Karpas-422 (cell line): ENCODE measurements at places on chromosomes 7 and 10. TPM values are rescaled to one million over a fixed set of nuclear protein-coding genes. Genes with fewer than 3 reads are reported as not detected.

DNA sequence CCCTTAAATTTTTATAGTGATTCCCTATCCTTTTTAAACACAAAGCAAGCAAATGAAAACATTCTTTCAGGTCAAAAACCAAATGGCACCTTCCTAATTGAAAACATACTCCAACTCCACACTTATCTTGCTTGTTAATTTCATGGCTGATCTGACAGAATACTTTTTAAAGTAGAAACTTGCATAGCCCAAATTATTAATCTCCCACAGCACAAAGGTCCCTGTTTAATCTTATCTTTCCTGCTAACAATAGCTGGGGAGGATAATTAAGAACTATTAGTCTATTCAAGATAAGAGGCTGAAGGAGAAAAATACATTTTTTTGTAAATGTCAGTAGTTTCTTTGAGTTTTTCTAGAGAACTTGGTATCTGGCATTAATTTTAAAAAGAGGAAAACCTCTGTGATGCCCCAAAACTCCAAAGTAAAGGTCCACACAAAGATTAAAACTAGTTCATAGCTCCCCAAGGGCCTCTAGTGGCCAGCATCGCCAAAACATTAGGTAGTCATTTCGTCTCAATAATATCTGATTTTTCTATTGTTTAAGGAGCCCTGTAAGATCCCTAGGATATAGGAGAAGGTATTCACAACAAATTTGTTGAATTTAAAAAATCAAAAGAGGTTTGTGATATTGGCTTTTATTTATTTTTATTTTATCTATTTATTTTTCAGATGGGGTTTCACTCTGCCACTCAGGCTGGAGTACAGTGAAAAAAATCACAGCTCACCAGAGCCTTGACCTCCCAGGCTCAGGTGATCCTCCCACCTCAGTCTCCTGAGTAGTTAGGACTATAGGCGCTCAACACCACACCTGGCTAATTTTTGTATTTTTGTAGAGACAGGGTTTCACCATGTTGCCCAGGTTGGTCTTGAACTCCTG lies 14.7 kb downstream of the CDNF start:
- peak; percentile 79 for DNase-seq
- H3K4me1 ChIP-seq = peaks cover 4% of the 10 kb centered on the region; the same call in 1 of the 2 replicates
- no peak overlapping the region for H3K27ac ChIP-seq
- no peaks in the 10 kb centered on the region for H3K36me3 ChIP-seq

GRCh38 chr10:80410578-80411145 lies 2.3 kb downstream of the PRXL2A start:
- H3K27ac ChIP-seq = no peak overlapping the region
- peaks cover 8% of the 10 kb centered on the region for H3K4me1 ChIP-seq
- no peak overlapping the region for H3K4me3 ChIP-seq
- DNase-seq = no peak
- H3K36me3 ChIP-seq = no peaks in the 10 kb centered on the region

RBP4 gene
- total RNA-seq = not detected in 2 replicates

DNA sequence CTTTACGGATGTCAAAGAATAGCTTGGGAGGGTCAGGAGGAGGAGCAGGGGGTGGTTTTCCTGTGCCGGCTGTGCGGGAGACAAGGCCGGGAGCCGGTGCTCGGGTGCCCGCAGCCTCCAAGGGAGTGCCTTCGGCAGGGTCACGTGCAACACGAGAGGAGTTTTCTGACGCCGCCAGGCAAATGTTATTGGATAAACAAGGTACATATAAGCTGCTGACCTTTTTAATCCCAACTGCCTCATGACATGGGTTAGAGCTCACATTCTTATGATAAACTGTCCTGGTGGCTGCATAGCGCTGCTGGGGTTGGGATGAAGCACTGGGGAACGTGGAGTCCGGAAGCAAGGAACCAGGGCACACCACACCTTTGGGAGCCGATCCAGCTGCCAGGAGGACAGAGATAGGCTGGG lies 124.8 kb upstream of the PDLIM1 start:
- no peak overlapping the region for H3K27ac ChIP-seq
- H3K4me1 ChIP-seq = no peaks in the 10 kb centered on the region
- no peaks in the 10 kb centered on the region for H3K36me3 ChIP-seq
- H3K4me3 ChIP-seq = no peak overlapping the region
- DNase-seq = no peak

DNA sequence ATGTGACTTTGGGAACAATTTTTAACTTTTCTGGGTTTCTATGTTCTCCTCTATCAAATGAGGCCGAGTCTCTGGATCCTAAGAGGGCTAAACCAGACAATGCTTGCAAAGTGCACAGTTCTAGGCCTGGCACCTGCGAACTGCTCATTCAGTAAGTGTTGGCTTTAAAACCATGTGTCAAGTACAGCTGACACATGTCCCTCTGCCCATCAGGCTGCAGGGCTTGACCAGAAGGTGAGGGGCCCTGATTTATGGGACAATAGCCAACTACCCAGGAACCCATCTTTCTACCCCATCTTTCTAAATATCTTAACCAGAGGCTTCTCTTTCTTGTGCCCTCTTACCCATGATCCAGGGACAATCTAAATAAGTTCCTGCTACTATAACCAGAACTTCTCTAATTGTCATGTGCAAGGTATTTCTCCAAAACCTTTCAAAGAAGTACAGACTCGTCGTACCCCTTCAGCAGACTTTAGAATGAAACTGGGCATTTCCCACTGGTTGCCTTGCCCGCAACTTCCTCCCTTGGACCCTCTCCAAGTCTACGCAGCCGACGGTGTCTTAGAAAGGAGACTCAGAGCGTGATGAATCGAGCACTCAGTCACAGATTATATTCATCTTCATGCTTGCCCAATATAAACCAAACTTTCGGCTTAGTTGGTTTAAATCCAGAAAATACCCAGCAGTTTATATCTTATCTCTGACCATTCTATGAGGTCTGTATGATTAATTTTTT lies 69.8 kb upstream of the STEAP1B start:
- no peak overlapping the region for H3K27ac ChIP-seq
- no peak for DNase-seq
- H3K4me3 ChIP-seq = no peak overlapping the region
- H3K27me3 ChIP-seq = no peaks in the 10 kb centered on the region

DNA sequence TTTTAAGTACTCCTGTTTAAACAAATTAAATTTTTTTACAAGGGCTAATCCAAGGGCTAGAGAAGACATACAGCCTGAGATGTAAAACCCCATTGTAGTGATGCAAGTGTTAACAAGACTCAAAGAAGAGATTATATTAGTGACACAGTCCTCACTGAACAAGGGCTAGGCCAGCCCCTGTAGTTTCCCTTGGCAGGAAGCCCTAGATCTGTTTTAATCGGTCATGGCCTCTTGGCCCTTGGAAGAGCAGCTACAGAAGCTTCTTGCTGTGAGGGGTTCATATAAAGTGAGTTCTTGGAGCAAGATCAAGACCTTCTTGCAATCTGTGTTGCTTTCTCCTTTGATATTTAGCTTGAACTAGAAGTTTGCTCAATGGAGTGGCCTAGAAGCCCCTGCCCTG lies 1339.4 kb downstream of the XPNPEP1 start:
- DNase-seq = no peak
- H3K4me3 ChIP-seq = no peak overlapping the region
- no peaks in the 10 kb centered on the region for H3K36me3 ChIP-seq
- H3K4me1 ChIP-seq = no peaks in the 10 kb centered on the region
- no peaks in the 10 kb centered on the region for H3K27me3 ChIP-seq

DNA sequence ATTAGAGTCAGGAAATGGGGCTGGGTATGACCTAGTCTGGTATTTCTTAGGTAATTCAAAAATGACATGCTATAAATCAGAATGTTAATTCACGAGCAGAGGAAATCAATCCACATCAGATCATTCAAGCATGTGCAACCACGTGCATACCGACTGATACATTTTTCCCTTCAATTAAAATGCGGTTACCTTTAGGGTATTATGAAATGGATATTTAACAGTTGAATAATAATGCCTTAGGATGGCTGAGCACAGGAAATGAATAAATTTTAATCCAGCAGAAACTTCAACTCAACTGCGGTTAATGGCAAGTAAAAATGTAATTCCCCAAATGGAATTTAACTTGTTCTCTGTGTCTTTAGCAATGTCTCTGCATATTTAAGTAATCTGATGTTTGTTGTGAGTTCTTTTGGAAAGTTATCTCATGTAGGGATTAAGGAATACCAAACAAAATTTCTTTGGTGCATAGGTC lies 9.2 kb downstream of the CPA2 start:
- no peaks in the 10 kb centered on the region for H3K36me3 ChIP-seq
- DNase-seq = no peak
- peaks cover 7% of the 10 kb centered on the region for H3K4me1 ChIP-seq
- no peak overlapping the region for H3K4me3 ChIP-seq
- no peaks in the 10 kb centered on the region for H3K27me3 ChIP-seq

- peaks cover 34% of the 10 kb centered on the region for H3K4me1 ChIP-seq
- no peaks in the 10 kb centered on the region for H3K36me3 ChIP-seq
- peak; percentile 55 for DNase-seq
- H3K4me3 ChIP-seq = no peak overlapping the region
- H3K27me3 ChIP-seq = no peaks in the 10 kb centered on the region
- H3K27ac ChIP-seq = peak overlapping the region; percentile 45
These were observed 676.0 kb upstream of the GALNT17 start for GRCh38 chr7:70455925-70456324.

GRCh38 chr10:31278279-31278941 lies 40.6 kb upstream of the ZEB1 start:
- DNase-seq = no peak
- H3K4me1 ChIP-seq = no peaks in the 10 kb centered on the region
- H3K36me3 ChIP-seq = no peaks in the 10 kb centered on the region
- no peak overlapping the region for H3K4me3 ChIP-seq
- no peak overlapping the region for H3K27ac ChIP-seq
- no peaks in the 10 kb centered on the region for H3K27me3 ChIP-seq

PIP gene
- total RNA-seq = not detected in 2 replicates

- H3K36me3 ChIP-seq = no peaks in the 10 kb centered on the region
- DNase-seq = no peak
- no peaks in the 10 kb centered on the region; the same call in 1 of the 2 replicates for H3K27me3 ChIP-seq
- no peak overlapping the region for H3K27ac ChIP-seq
- H3K4me3 ChIP-seq = no peak overlapping the region
These were observed 190.9 kb downstream of the DNAJB6 start for GRCh38 chr7:157527686-157528085.

DNA sequence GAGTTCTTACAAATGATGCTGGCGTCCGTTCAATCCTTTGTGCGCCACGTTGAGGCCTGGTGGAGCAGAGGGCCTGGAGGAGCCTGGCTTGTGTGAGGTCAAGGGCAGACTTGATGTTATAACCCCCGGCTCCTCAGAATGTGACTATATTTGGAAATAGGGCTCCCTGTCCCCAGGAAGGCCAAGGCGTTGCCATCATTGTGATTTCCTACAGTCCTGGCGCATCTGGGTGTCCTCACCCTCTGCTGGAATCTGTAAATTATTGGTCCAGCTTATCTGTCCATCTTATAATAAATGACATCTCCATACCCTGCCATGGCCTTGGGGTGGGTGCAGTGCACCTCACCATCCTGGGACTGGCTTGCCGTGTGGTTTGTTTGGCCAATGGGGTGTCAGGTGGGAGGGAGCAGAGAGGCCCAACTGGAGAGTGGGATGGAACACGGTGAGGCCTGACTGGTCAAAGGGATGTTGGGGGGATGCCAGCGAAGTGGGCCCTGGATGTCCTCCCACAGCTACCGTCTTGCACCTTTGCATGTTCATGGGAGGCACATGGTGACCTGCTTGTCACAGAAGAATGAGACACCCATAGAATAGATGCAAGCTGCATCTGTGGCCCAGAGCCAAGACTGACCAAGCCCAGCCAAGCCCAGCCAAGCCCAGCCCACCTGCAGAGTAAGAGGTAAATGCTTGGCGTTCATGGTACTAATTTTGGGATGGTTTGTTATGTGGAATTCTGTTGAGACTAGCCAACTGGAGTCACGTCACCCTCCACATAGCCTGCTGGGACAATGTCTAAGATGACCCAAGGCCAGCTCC lies 11.1 kb upstream of the LRRC27 start:
- H3K27me3 ChIP-seq = no peaks in the 10 kb centered on the region
- no peak overlapping the region for H3K27ac ChIP-seq
- H3K4me3 ChIP-seq = no peak overlapping the region
- H3K36me3 ChIP-seq = no peaks in the 10 kb centered on the region
- no peaks in the 10 kb centered on the region for H3K4me1 ChIP-seq

AFAP1L2 gene
- 2.0 and 4.4 TPM in 2 replicates for total RNA-seq

GRCh38 chr7:78576236-78576635 lies 777.7 kb downstream of the PHTF2 start:
- no peak overlapping the region for H3K27ac ChIP-seq
- no peaks in the 10 kb centered on the region for H3K27me3 ChIP-seq
- no peaks in the 10 kb centered on the region for H3K36me3 ChIP-seq
- no peaks in the 10 kb centered on the region for H3K4me1 ChIP-seq

PPRC1 gene
- total RNA-seq = 8.6 and 10.2 TPM in 2 replicates

SFRP5 gene
- not detected in 2 replicates for total RNA-seq

GRCh38 chr10:102676534-102677315 lies 32.4 kb downstream of the TRIM8 start:
- H3K27ac ChIP-seq = no peak overlapping the region
- peaks cover 46% of the 10 kb centered on the region for H3K4me1 ChIP-seq
- no peak for DNase-seq
- H3K36me3 ChIP-seq = 0 out of 2 replicates have a peak, but pooled peaks cover 3% of the 10 kb centered on the region

GRCh38 chr7:116351966-116352365 lies 141.6 kb downstream of the TES start:
- H3K36me3 ChIP-seq = no peaks in the 10 kb centered on the region
- no peak overlapping the region for H3K27ac ChIP-seq
- no peak overlapping the region for H3K4me3 ChIP-seq
- H3K4me1 ChIP-seq = no peaks in the 10 kb centered on the region

- no peak overlapping the region for H3K27ac ChIP-seq
- no peak overlapping the region for H3K4me3 ChIP-seq
- no peaks in the 10 kb centered on the region for H3K4me1 ChIP-seq
- DNase-seq = no peak
- H3K36me3 ChIP-seq = no peaks in the 10 kb centered on the region
These were observed 10.7 kb upstream of the PSMG3 start for GRCh38 chr7:1580422-1581030.

DNA sequence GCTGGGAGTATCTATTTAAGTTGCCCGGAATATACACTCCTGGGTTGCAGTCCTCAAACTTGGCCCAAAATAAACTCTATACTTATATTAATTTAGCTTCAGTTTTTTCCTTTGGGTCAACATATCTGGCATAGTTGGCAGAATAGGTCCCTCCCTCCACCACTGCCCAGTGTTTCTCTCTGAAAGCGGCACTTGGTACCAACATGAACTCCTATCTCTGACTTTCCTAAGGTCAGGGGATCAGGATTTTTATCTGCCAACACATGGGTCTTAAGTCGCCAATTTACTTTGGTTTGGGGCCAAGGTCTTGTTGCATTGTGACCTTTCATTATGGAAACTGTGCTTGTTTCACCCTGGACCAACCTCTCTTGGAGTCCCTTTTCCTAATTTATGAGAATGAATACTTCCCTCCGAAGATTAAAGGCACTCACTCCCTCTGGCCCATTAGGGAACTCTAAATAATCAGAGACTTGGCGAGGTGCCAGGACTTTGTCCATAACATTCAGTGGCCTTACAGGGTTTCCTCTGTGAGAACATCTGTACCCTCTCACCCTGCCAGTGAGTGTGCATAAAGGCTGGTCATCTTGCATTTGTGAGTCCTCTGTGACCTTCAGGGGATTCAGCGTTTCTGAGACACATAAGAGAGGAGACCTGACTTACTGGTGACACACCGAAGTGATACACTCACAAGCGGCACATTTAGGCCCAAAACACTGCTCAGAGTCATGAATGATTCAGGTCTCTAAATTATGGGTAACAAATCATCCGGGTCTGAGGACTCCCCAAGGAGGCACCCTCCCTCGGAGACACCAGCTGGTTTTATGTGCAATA lies 19.7 kb upstream of the FKBP9 start:
- H3K36me3 ChIP-seq = no peaks in the 10 kb centered on the region
- no peak for DNase-seq
- no peak overlapping the region for H3K27ac ChIP-seq
